ENCODE measurements at places on chromosomes 16 and 17.

GRCh38 chr16:65950211-65950610 is 416.3 kb upstream of the CDH5 start:
- no peak for DNase-seq

- DNase-seq: no peak
Measured at GRCh38 chr16:82639666-82640336, 13.0 kb downstream of the CDH13 start.

- DNase-seq: no peak
Measured at GRCh38 chr16:85624646-85625045, 11.5 kb downstream of the GSE1 start.

GRCh38 chr17:81967533-81968395 is 6.8 kb upstream of the NOTUM start:
- no peak for DNase-seq

GRCh38 chr17:21283482-21284318 is 811 bp upstream of the MAP2K3 start:
- no peak for DNase-seq

GRCh38 chr17:74413491-74413890 is 18.4 kb upstream of the GPRC5C start:
- no peak for DNase-seq

DNA sequence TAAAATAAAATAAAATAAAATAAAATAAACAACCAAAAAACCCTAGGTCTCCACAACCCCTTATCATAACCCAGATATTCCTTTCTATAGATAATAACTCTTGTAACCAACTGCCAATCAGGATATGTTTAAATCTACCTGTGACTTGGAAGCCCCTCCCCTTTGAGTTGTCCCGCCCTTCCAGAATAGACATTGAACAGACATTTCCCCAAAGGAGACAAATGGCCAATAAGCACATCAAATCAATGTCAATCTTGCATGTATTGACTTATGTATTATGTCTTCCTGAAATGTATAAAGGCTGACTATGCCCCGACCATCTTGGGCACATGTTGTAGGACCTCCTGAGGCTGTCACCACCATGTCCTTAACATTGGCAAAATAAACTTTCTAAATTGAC is 1.5 kb upstream of the MAPK7 start:
- no peak for DNase-seq

DNA sequence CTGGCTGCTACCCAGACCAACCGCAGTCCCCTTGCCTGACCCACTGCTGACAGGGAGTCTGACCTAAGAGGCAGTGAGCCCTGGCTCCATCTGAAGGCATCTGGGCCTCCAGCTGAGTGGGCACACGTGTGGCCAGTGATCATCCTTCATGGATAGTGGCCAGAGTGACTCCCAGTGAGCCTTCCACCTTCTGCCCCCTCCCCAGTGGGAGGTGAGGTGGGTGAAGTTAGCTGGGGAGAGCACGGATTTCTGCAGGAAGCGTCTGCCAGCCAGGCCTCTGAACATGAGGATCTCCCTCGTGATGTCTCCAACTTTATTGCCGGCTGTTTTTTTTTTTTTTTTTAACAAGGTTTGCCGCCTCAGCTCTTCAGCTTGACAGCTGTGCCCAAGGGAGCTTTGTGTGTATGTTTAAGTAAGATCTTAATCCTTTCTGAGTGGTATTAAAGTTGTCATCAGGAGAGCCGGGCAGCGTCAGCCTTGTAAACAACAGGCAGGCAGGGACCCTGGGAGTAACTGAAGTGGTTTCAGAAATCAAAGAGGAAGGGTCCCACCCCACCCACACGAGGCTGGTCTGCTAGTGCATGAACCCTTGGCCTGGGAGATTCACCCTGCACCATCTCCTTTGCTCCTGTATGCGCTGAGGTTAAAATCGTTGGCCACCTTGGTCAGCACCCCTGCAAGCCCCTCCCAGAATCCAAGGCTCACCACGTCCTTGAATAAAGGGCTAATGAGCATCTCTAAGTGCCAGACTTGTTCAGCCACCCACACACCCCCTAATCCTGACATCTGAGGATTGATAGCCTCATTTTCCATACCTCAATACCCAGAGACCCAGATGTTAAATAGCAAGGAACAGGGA is 33.3 kb downstream of the RHBDL3 start:
- DNase-seq: no peak

DNA sequence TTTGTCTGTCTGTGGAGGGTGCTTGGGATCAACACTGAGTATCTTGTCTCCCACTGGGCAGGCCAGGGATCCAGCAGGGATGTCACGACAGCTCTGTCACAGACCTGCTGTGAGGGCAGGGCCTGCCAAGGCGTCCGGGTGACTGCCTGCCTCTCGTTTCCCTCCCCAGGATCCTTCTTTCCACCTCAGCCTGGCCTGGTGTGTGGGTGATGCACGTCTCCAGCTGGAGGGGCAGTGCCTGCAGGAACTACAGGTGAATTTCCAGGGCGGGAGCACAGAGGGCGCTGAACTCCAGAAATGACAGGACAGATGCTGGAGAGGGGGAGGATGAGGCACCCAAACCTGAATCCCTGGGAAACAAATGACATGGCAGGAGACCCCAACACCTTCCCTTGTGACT is 6.8 kb upstream of the MMP15 start:
- no peak for DNase-seq

DNA sequence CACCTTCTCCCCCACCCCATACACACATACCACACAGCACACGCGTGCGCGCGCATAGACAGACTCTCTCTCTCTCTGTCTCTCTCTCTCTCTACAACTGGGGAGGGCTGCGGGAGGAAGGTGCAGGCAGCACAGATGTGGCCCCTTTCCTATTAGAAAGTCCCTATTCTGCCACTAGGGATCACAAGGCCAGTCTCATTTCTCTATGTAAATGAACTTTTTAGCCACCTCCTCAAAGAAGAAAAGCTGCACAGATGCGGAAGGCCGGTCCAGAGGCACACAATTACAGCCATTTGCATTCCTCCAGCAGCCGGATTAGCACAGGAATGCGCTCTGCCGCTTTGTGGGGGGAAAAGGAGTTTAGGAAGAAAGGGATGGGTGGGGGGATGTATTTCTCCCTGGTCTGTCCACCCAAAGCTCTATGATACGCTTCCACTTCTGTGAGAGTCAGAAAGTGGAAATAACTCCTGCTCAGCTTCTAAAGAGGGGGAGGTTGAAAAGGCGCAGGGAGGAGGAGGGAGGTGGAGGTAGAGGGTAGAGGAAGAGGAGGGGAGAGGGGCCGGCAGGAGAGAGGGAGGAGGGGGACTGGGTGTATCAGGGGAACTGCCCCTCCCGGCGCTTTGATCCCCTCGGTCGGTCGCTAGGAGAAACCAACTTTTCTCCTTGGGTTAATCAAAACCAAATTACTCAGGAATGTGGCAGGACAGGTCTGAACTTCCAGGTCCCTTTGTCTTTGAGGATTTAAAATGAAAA is 11.7 kb downstream of the ZFHX3 start:
- DNase-seq: no peak

- DNase-seq: no peak
Measured at GRCh38 chr16:22333457-22333994, 36.3 kb downstream of the POLR3E start.

DNA sequence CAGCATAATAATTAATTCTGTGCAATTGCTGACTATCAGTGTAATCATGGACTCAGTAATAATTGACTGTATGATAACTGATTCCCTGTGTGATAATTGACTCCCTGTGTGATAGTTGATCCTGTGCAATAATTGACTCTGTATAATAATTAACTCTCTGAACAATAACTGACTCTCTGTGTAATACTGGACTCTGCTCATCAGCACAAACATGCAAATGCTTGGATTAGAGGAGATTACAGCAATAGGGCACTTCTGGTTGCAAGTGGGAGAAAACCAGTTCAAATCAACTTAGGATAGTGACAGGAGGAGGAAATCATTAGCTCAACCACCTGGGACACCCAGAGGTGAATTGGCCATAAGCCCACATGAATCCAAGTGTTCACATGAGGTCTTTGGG is 582.1 kb downstream of the RBFOX1 start:
- DNase-seq: no peak

- no peak for DNase-seq
Measured at GRCh38 chr17:27381007-27381501, 75.2 kb upstream of the KSR1 start.

DNA sequence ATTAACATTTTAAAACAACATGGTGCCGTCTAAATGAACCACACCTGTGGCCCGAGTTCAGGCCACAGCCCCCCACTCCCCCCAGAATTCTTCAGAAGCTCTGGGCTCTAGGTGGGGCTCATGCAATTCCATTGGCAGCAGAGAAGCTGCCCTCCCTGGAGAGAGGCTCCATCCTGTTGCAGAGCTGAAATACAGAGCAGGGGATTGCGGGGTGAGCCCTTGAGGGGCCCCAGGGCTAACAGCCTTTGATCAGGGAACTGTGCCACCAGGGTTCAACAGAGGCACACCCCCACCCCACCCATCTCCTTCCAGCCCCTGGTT is 69.3 kb downstream of the ABR start:
- DNase-seq: no peak

DNA sequence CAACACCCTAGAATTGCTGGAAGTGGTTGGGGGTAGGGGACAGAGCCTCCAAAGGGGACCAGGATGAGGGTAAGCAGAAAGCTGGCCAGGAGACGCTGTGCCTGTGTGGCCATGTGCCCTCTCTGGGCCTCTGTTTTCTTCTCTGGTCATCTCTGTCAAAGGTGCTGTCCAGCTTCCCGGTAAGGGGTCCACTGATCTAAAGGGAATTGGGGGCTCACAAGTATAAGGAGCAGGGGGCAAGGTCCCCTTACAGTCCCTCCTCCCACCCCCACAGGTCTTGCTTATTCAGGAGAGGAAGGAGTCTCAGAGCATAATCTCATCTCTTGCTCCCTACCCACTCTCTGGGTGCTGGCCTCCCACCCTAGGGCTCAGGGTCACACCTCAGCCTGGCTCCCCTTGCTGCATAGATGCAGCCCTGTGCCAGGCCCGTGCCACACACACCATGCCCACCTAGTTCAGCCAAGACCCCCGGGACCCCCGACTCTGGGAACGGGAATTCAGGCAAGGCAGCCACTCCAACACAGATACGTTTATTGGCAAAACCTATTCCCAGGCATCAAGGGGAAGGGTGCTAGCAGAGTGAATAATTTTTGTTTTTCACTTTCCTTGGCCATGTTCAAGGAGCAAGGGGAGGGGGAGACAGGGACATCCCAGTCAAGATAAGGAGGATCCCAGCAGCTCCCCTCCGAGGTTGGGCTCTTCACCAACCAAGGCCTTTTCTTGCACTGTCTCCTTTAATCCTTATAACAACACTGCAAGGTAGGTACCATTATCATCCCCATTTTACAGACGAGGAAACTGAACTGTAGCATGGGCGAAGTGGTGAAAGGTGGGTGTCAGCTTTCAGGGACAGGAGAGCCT is 19.8 kb downstream of the SLC4A1 start:
- DNase-seq: no peak

DNA sequence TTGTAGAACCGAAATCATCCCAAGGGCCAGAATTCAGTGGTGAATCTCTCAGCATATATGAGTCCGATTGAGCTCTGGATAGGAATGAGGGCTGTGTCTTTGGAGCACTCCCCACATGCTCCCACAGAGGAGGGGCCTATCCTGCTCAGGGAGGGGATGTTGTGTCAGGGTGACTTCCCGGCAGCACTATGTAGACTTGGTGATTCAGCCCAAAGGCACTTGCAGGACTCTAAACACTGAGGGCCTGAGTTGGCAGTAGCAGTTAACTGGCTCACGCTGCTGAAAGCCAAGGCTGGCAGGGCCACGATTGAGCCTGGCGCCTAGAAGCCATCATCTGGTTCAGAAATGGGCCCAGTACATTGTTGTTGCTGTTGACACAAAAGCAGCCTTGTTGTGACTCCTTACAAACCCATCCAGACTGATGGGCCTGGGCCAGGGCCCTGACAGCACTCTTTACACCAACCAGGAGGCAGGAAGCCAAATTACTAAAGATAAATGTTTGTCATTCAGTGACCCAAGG is 31.9 kb downstream of the NMT1 start:
- DNase-seq: peak; percentile 80

DNA sequence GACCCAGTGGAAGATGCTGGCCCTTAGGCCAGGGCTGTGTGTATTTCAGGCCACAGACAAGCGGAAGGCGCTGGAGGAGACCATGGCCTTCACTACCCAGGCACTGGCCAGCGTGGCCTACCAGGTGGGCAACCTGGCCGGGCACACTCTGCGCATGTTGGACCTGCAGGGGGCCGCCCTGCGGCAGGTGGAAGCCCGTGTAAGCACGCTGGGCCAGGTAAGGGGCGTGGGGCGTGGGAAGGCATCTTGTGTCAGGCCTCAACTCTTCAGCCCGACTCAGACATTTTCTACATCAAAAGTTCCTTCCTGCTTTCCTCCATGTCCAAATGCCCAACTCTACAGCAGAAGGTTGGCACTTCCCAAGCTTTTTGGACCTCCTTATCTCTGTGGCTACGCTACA is 6.0 kb downstream of the ABI3 start:
- DNase-seq: no peak

- DNase-seq: no peak
Measured at GRCh38 chr16:85554114-85554888, 58.8 kb upstream of the GSE1 start.

- DNase-seq: no peak
Measured at GRCh38 chr17:83036193-83036592, 43.2 kb upstream of the METRNL start.

DNA sequence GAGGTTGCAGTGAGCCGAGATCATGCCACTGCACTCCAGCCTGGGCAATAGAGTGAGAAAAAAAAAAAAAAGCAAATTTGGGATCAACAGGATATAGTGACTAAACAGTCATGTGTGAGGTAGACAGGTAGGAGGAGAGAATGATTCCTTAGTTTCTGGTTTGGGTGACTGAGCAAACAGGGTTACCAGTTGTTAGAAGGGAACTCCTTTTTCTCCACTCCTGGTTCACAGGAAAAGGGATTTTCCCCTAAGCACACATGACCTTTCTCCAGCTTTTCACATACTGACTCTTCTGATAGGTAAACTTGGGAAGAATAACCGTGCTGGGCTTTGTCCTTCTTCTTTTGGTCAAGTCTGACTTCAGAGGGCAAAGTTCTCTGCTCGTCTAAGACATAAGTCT is 17.3 kb upstream of the WSCD1 start:
- no peak for DNase-seq

DNA sequence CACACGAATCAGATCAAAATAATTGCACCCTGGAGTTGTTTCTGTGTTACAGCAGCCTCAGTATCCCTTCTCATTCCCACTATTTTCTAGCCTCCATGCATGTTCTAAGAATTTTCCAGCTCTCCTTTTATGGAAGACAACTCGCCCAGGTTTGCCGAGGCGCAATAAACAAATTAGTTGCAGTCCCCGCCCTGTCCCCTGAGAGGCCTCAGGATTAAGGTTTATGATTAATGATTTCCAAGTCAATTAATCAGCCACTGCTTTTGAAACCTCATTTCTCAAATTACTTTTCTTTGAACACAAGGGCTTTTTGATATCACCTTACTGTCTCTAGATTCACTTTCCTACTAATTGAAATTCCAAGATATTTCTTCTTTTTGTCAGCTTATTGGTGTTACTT is 138.3 kb upstream of the HSBP1 start:
- DNase-seq: no peak

DNA sequence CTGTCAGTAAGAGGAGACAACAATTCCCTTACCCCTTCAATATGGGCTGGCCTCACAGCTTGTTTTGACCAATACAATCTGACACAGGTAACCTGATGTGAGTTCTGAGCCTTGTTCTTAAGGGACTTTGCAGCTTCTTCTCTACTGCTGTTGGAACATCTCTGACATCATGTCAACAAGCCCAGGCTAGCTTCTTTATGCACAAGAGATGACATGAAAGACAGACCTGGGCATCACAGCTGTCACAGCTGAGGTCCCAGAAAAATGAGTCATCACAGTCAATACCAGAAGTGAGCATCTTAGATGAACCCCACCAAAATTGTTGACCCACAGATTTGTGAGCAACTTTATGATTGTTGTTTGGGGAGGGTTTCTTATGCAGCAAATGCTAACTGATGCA is 431.7 kb upstream of the PSMD7 start:
- DNase-seq: no peak

Data from NCI-H446 (cell line).